ENCODE measurements at places on chromosomes 3 and 15.

GRCh38 chr15:40436116-40436891 is 4.4 kb upstream of the BAHD1 start:
- no peak for DNase-seq

DNA sequence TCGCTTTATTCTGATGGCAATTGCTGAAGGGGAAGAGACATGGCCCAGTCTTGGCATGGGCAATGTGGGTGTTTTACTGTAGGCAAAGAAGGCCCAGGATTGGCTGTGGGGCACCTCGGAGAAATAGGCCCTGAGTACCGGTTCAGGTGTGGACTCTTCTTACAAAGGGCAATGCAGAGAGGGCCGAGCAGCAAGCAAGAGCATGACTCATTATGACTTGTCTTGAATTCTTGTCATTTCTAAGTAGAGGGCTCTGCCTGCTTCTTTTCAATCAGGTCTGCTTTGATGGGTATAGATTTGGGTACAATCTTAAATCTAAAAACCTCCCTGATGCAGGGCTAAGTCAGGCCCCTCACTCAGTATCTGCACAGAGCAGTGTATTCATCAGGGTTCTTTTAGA is 14.8 kb upstream of the BUB1B start:
- DNase-seq, result no peak

DNA sequence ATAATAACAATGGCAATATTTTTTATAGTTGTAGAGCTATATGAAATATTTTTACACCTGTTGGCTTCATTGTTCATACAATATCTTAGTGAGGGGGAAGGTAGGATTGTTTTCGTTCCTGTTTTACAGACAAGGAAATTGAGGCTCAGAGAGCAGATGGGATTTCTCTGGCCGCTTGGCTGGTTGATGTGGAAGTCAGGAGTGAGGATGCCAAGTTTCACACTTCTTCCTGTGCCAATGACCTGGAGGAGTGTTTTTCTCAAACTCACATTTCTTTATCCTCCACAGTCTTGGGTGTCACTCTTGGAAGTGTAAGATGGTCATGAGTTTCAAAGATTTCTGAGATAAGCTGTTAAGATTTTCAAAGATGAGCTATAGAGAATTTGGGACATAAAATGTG is 50.6 kb downstream of the LPP start:
- DNase-seq, result no peak

DNA sequence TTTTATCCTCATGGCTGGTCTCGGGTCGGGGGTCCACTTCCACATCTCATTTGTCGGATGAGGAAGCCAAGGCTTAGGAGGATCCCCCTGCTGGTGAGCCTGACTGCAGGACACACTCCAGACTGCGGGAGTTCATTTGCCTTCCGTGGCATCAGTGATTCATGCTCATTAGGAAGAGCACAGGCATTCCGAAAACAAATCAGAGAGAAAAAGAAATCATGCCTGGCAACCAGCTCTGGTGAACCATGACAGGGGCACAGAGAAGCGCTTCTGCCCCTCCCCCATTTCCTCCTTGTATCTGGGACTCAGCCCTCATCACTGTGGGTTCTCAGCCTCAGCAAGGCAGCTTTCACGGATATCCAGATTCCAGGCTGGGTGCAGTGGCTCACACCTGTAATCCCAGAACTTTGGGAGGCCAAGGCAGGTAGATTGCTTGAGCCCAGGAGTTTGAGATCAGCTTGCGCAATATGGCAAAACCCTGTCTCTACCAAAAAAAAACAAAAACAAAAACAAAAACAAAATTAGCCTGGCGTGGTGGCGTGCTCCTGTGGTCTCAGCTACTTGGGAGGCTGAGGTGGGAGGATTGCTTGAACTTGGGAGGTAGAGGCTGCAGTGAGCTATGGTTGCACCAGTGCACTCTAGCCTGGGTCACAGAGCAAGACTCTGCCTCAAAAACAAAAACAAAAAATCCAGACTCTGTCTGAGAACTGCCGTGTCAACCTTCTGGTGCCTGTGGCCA is 28.4 kb downstream of the IRAK2 start:
- no peak for DNase-seq

DNA sequence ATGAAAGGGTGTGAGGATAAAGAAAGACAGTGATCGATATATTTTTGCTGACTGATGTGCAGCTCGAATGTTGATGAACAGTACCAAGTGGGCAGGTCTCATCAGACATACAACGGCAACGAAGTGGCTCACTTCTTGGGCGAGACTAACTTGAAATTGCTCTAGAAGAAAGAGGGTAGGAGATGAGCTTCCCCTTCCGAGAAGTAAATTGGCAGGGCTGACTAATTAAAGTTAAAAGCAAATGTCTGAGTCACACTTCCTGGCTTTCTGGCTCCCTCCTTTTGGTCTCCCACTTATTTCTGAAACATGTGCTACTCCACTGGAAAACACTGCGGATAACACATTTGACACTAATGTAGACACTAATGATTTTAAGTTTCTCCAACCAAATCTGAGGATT is 228.3 kb downstream of the ABHD5 start:
- DNase-seq, result no peak

GRCh38 chr3:124814620-124815421 is 72.3 kb downstream of the ITGB5 start:
- no peak for DNase-seq

- no peak for DNase-seq
These were observed 435.6 kb downstream of the GOLGA6L6 start for GRCh38 chr15:20106026-20106425.

GRCh38 chr15:88621789-88622604 is 857 bp downstream of the AEN start:
- no peak for DNase-seq

DNA sequence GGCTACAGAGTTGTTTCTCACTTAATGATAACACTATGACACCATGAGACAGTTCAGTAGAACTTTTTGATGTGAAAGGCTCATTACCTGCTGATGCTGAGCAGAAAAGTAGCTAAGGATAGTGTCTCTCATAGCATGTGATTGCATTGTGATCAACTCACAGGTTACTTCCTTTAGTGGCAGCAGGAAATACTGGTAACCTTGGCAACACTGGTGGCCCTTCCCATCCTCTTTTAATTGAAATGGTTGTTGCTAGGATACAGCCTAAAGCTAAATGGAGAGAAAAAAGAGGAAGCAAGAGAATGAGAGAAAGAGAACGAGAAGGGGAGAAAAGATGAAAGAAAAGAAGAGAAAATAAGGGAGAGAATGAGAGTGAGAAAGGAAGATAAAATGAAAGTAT is 204.7 kb upstream of the GAP43 start:
- DNase-seq, result no peak

All from stimulated activated CD8-positive, alpha-beta memory T cell treated with anti-CD3 and anti-CD28 coated beads, Interleukin-4, amount 100 ng/mL, for 4 hours (primary cell).